Cerebellar nuclear complex (tissue), 1 donor: ENCODE measurements at places on chromosomes 5 and 9.

DNA sequence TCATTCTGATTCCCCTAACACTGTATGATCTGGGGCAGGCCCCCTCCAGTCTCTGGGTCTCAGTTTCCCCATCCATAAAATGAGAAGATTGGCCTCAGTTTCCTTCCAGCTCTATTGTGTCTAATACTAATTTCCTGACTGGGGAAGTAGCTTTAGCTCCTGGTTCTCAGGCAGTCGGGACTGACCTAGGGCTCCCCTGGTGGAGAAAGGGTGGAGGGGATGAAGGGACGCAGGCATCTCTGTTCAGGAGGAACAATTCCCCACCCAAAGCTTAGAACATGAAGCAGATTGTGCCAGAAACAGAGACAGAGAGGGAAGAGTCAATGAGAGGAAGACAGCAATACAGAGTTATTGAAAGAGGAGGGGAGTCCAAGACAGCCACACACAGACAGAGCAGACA, 14.2 kb upstream of the PTGS1 start:
- DNase-seq: no peak

DNA sequence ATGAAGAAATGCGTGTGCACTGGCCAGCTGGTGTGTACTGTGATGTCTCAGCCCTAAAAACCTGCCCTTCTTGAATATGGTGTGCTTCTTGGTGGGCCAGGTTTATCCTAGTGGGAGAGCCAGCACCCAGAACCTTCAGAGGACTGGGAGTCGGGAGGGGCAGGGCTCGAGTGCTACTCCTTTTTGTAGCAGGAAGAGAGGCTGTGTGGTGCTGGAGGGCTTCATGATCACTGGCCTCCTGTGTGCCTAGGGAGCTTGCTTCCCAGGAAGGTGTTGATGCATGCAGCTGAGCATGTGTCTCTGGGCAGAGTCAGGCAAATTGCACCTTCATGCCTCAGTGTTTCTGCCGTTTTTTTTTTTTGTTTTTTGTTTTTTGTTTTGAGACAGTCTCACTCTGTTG, 20.0 kb downstream of the PHF2 start:
- no peak for DNase-seq

GRCh38 chr9:38641985-38642864, 21.8 kb upstream of the ANKRD18A start:
- DNase-seq: no peak

- DNase-seq: no peak
Observed at GRCh38 chr5:1312993-1313833, 18.3 kb upstream of the TERT start.

- DNase-seq: no peak
Observed at GRCh38 chr9:82572146-82572545, 490.8 kb downstream of the RASEF start.

DNA sequence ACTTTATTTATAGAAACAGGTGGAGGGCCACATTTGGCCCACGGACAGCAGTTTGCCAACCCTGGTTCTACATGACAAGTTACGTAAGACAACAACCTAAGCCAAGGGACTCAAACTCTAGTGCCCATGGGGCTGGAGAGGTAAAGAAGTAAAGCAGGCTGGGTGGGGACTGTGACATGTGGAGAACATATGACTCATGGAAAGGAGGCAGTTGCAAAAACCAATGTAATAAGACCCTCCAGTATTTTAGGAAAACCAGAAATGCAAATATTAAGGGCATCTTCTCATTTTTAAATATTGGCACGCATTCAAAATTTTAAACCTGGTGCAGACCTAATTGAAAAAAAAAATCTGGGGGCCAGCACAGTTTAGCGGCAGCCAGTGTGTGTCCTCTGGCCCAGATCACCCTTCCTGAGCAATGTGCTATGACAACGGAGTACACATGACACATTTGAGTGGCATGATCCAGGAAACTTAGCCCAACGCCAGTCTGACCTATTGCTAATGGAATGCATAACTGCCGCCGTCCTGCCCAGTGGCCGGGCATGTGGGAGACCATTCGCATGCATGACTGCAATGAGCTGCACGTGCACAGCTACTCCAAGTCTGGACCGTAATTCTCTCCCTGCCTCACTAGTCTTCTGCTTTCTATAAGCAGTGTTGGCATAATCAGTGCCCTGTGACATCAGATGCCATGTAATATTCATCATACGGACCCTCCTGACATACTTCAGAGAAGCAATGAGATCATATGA, 97.2 kb downstream of the SH3TC2 start:
- DNase-seq: no peak

DNA sequence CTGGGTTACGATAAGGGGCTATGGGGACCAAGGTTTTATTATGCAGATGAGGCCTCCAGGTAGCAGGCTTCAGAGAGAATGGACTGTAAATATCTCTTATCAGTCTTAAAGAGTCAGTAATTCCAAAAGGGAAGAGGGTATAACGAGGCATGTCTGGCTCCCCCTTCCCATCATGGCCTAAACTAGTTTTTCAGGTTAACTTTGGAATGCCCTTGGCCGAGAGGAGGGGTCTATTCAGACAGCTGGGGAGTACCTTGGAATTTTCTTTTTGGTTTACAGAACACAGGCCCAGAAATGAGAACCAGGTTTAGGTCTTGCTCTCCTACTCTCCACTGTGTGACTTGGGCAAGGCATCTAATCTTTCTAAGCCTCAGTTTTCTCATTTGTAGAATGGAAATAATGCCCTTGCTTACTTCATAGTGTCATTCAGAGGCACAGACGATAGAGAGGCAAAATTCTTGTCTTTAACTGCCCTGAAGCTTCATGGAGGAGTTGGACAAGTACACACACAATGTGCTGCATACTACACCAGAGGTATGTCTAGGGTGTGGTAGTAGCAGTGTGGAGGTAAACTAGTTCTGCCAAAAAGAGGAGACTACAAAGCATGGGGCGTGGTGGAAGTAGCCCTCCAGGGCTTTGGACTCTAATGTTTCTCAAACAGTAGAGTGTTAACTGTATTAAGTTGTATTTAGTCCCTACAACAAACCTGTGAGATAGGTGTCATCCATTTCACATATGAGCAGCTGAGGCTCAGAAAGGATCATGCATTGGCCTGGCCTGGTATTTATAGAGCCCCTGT, 45.5 kb downstream of the IRF1 start:
- DNase-seq: no peak

GRCh38 chr5:179307013-179307800, 38.1 kb downstream of the ADAMTS2 start:
- no peak for DNase-seq

GRCh38 chr9:114612272-114612923, 1.3 kb downstream of the TMEM268 start:
- DNase-seq: no peak

GRCh38 chr5:140576776-140577201, 12.2 kb downstream of the SLC35A4 start:
- no peak for DNase-seq

DNA sequence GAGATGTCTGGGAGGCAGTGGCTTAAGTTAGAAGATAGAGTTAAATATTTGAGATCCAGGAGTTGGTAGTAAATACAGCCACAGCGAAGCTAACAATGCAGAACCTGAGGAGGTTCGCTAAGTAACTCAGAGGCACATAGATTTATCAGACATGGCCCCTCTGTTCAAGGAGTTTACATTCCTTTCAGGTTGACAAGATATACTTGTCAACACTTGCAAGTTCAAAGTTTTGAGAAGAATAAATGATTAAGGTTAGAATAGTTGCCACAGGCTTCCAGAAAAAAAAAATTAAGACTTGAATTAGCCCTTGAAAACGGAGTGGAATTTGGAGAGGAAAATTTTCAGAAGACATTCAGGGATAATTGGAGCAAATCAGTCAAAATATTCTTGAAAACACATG, 658.3 kb upstream of the WWC1 start:
- no peak for DNase-seq

- DNase-seq: no peak
Observed at GRCh38 chr9:9924376-9924775, 688.4 kb downstream of the PTPRD start.

DNA sequence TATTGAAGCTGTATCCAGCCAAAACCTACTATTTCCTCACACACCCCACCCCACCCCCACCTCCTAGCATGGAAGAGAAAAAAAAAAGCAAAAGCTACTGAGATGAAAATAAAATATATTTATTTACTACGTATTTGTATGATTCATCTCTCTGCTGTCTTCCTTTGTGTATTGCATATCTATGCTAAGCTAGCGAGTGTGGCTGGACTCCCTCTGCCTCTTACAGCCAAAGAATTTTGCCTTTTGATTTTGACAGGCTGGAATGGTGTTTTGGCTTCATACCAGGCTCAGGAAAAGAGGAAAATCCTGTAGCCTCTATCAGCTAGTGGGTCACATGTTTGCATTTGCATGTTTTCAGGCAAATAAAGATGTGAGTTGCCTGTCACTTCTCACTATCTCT, 2.2 kb downstream of the ABLIM3 start:
- peak; percentile 40 for DNase-seq

DNA sequence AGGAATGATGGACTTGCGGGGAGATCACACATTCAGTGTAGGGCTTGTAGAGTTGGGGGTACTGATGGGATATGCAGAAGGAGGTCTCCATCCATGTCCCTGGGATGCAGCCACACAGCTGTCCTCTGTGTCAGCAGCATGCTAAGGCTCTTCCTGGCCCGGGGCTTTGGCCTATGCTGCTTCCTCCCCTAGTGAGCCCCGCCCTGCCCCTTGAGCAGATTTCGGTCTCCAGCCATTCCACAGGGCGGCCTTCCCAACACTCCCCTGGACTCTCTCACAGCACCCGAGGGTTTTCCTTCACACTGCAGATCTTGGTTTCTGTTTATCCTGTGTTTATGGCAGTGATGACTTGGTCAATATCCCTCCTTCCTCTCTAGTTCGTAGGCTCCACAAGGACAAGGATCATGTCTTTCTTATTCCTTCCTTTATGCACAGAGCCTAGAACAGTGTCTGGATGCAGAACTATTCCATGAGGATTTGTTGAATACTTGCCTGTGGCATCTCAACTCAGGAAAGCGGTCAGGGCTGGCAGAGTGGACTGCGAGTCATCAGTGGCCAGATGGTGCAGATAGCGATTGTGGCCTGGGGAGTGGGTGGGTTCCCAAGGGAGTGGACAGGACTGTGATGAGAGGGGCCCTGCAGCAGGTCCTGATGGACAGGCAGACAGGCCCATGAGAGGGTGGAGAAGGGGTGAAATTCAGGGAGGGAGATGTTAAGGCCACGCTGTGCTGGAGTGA, 114.2 kb downstream of the RGS3 start:
- no peak for DNase-seq

GRCh38 chr9:77957652-77958051, 74.0 kb downstream of the GNAQ start:
- DNase-seq: no peak

DNA sequence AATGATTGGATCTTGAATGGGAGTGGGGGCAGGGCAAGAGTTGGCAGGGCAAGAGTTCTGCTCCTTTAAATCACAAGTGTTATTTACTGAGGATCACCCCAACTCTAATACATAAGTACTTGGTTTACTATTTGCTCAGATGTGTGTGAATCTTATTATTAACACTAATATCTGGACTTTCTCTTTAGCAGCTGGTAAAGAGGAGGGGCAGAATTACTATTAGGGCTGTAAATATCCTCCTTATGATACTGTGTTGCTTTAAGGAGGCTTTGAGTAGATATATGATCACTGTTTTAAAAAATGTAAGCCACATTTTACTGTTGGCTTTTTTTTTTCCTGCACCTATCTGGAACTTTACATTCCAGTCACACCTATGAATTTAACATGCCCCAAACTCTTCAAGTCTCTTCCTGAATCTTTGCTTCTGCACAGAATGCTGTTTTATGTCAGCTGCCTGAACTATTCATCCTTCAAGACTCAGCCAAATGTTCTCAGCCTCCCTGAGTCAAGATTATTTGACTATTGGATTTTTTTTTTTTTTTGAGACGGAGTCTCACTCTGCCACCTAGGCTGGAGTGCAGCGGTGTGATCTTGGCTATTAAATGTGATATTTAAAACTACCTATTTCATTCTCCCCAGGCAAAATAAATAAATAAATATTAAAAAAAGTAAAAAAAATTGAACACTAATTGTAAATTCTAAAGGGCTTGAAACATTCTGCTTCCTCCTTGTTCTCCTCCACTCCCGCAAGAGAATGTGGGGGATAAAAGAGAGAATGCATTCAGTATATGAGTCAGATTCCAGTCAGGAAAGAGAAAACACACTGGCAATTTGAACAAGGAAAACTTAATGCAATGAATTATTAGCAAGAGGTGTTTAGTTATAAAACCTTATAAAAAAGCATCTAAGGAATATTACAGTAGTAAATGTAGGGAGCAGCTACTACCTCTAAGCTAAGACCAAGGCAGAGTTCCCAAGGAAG, 99.3 kb downstream of the FOCAD start:
- DNase-seq: no peak

GRCh38 chr5:150077060-150077459, 9.3 kb downstream of the CSF1R start:
- DNase-seq: no peak

DNA sequence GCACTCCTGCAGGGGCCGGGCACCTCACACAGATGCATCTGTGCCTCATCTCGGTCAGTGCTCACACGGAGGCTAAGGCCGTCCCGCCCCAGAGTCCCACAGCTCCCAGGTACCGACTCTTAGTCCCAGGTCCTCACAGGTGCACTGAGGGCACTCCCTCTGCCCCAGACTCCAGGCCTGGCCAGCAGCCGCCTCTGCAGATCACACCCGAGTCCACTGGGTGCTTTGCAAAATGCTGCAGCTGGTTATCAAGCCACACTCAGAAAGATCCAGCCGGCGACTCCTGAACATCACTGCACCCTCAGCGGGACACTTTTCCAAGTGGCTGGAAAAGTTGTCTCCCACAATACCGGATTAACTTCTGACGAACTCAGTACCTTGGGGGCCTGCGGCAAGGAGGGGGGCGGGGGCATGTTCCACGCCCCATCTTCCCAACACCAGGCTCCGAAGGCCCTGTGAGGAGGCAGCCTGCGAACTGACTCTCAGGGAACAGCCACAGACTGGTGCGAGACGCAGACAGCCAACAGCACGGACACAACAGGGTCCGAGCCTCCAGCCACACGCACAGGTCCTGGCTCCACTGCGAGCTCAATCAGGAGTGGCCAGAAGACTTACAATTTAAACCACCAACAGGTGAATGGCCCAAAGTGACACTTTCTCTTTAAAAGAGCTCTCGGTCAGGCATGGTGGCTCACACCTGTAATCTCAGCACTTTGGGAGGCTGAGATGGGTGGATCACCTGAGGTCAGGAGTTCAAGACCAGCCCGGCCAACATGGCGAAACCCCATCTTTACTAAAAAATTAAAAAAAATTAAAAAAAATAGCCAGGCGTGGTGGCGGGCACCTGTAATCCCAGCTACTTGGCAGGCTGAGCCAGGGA, 4.0 kb downstream of the BRD3 start:
- no peak for DNase-seq

DNA sequence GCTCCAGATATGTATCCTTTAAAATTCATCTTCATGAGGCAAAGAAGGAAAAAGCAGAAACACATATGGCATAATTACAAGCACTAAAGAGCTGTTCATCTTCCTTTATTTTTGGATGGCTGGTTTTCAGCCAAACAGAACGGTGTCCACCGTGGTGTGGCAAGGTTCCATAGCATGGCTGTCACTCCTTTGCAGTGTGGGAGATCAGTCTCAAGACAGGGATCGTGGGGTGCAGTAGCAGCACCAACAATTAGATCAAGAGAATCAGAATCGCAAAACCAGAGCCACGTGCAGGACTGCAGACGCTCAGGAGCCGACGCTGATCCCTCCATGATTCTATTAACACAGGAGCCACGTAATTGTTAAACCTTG, 79.5 kb downstream of the SEMA4D start:
- DNase-seq: no peak
